Iris pigment epithelial cell (primary cell): ENCODE measurements at places on chromosomes 12 and 14.
A peak's percentile ranks its signal among the peaks of the same experiment; 100 is the strongest.

DNA sequence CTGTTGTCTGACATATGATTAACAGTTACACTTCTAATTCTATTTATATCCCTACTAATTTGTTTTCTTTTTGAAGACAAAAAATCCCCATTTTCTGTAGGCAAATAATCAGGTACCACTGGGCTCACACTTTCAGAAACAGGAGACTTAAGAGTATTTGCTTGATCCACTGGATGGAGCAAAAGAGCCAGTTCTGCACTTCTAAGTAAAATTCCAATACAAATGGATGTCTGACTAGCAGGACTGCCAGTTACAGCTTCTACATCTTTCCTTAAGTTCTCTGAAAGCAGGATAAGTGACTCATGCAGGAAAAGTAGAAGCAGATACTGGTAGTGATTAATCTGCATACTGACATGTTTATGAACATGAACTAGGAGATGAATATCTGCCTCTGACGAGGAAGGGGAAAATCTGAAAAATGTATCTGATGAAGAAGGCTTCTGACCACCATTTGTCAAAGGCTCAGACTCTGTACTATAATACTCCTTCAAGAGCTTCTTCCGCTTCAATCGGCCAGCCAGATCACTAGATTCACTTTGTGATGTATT lies 73.8 kb upstream of the ANKS1B start:
- peak; percentile 94 for DNase-seq

GRCh38 chr12:28114488-28114887 lies 75.8 kb upstream of the CCDC91 start:
- DNase-seq = peak; percentile 55

GRCh38 chr12:52296572-52297215 lies 5.4 kb upstream of the KRT81 start:
- no peak for DNase-seq

GRCh38 chr14:36346052-36346451 lies 25.6 kb upstream of the MBIP start:
- DNase-seq = no peak

DNA sequence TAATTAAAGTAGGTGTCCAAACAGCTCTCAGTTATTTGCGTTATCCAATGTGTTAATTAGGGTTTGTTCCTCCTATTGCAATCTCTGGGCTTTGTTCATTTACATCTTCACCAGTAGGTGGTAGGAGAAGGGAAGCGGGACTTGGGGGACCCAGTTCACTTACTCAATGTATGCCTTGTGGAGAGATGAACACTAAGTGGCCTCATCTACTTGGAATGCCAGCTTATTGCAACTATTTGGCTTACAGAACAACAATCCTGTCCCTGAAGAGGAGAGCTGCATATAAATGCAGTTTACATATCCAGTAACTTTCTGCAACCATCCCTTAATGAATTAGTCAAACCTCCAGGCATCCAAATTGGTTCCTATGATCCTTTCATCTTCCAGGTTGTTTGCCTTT lies 417.1 kb upstream of the CCDC196 start:
- no peak for DNase-seq

DNA sequence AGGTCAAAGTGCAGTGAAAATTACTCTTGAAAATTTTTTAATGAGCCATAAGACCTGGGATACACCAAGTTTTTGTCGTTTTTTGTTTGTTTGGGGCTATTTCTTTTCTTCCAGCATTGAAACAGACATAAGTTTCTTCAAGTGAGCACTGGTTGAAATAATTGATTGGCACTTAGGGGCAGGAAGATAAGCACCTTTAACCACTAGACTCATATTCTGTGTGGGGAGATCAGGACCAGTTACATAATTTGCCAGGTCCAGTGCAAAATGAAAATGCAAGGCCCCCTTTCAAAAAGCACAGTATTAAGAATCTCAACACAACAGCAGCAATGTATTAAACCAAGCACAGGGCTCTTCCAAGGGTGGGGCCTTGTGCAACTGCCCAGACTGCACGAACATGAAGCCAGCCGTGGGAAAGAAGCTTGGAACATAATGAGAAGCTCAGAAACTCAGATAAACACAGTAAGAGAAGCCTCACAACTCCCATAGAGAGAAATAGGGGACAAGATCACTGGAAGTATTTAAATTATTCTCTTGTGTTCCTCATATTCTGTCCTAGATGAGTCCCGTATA lies 3.2 kb upstream of the TCP11L2 start:
- no peak for DNase-seq

- peak; percentile 54 for DNase-seq
Measured at GRCh38 chr14:35821564-35822411, 4.3 kb upstream of the BRMS1L start.

GRCh38 chr12:12051668-12052067 lies 19.1 kb upstream of the BCL2L14 start:
- no peak for DNase-seq

DNA sequence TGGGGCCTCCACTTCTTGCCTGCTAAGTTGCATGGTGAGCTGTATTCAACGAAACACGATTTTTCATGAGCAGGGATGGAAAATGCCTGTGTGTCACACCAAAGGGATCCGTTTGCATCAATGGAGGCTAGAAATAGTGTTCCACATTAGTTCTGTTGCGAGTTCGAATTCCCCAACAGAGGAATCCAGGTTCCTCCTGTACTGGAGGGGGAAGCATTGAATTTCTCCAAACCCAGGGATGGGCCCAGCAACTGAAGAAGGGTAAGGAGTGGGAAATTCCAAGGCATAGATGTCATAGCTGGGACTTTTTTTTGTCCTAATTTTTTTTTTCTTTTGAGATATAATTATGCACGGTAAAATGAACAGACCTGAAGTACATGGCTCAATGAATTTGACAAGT lies 336.2 kb downstream of the DPF3 start:
- DNase-seq = no peak

DNA sequence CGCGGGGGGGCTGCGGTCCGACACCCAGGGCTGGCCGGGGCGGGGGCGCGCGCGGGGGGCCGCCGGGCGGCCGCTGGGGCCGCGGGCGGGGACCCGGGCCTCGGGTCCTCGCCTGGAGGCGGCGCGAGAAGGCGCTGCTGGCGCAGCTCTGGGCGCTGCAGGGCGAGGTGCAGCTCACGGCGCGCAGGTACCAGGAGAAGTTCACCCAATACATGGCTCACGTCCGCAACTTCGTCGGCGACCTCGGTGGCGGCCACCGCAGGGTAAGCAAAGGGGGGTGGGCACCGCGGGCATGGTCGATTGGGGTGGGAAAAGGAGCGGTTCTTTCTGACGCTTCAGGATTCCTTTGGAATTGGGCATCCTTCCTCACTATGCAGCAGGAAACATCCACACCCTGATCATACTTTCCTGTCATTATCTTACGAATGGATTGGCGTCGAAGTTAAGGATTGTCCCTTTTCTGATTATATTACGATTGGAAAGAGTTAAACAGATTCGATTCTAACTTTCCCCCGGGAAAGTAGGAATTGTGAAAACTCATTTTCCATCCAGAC lies 798 bp downstream of the PDZRN4 start:
- no peak for DNase-seq

GRCh38 chr12:84128117-84128991 lies 784.2 kb downstream of the SLC6A15 start:
- no peak for DNase-seq

GRCh38 chr12:53999559-54000115 lies 324 bp upstream of the HOXC9 start:
- peak; percentile 59 for DNase-seq
